ENCODE measurements at places on chromosomes 3 and 15. TPM values are rescaled to one million over a fixed set of nuclear protein-coding genes. Genes with fewer than 3 reads are reported as not detected.

GRCh38 chr3:128174675-128175590 lies 21.7 kb downstream of the EEFSEC start:
- no peak for DNase-seq

GRCh38 chr3:9041626-9042025 lies 78.4 kb upstream of the RAD18 start:
- DNase-seq: no peak

DNA sequence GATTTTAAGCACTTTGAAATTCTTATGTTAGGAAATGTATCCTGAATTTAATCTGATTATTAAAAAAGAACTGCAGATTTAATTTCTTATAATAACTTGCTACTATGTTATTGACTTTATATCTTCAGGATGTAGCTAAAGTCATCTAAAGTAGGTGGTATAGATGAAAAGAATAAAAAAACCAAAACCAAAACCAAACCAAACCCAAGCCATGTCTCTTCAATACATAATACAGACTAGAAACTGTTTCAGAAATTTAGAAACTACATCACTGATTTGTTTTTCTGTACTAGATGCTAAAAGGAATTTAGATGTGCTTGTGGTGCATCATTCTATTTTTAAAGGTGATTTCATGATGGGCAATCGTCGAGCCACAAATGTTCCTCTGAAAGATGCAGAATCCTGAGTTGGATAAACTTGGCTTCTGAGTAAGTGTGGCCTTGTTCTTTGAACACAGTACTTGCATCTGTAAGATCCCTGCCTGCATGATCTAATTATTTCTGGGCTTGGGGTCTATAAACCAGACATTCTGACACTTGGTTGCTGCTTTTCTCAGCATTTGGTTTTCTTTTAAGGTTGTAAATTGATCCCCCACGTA lies 287.1 kb upstream of the SUCLG2 start:
- no peak for DNase-seq

Gene GRAMD1C
- 0.43 TPM for total RNA-seq

- DNase-seq: no peak
These were observed 286.7 kb downstream of the SHOX2 start for GRCh38 chr3:157819270-157820156.

GRCh38 chr3:13346481-13347389 lies 73.4 kb downstream of the NUP210 start:
- peak; percentile 72 for DNase-seq
